ENCODE measurements at places on chromosomes 7 and 10.

- DNase-seq, result peak; percentile 31
Observed at GRCh38 chr10:97553575-97554031, 19.0 kb upstream of the ANKRD2 start.

- DNase-seq, result no peak
Observed at GRCh38 chr10:1737222-1738061, at the start of gene ADARB2. Gene ADARB2 (minus strand): TSS chr10:1737525.

DNA sequence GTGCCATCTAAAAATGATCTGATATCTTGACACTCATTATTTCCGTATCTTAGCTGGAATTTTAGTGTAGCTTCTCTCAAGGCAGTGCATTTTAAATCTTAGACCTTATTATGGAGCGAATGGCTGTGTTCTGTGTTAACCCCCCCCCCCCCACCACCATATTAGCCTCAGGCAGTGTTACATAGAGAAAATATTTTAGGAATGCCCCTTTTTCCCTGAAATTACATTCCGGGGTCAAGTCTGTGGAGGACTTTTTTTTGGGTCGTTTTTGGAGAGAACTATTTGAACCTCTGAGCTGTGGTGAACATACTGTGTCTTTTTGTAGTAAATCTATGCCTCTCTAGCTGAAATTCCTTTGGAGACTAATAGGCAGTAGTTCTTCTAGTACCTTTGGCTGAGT, 3.1 kb downstream of the CCDC126 start:
- DNase-seq, result no peak

- no peak for DNase-seq
Observed at GRCh38 chr7:153887749-153888569, 164.2 kb upstream of the DPP6 start.

- no peak for DNase-seq
Observed at GRCh38 chr10:124593431-124593985, 131.9 kb downstream of the LHPP start.

- no peak for DNase-seq
Observed at GRCh38 chr10:124229989-124230634, 136.7 kb upstream of the CHST15 start.

DNA sequence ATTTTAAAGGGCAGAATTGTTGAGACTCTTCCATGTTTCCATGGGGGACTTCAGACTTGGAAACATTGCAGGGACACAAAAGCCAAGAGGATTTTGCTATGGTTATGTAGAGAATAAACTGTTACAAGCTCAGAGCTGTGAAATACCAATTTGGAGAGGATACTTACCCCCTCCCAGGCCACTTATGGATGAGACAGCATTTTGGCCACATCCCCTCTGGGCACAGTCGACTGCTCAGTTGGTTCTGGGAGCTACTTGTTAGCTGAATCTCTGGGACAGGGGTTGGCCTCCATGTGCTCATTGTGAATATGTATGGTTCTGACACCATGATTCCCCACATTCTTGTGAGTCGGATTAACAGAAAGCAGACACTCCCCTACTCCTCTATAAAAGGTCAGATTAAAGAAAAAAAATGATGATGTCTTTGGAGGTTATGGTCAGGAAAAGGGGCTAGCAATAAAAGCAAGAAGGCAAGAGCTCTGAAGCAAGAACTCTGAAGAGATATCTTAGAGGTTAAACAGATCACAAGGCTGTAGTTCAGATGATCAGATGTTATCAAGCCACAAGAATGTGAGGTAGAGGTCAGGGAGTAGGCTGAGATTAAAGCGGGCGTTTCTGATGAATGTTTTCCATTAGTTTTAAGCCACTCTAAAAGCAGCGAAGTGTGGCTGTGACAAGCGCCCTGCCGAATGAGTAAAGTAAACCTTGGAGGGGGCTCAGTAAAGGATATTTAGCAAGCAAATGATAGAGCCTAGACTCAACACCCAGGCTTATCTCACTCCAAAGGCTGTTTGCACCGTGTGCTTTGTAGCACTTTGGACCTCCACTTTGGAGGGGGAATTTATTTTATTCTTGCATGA, 17.2 kb downstream of the STAMBPL1 start:
- DNase-seq, result no peak

DNA sequence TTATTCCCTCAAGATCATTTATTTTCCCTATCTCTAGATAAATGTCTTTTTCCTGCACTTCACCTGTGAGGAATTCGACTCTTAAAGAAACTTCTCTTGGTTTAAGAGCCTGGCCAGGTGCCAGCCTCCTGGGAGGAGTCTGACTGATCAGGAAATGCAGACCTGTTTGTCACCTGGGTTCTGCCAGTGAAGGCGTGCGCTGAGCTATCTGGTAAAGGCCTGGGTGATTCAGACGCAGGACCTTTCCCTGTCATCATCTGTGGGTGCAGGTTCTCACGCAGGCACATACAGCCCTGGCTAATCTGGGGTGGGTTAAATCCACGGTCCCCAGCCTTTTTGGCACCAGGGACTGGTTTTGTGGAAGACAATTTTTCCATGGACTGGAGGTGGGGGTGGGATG, 65.3 kb upstream of the AQP1 start:
- DNase-seq, result no peak

DNA sequence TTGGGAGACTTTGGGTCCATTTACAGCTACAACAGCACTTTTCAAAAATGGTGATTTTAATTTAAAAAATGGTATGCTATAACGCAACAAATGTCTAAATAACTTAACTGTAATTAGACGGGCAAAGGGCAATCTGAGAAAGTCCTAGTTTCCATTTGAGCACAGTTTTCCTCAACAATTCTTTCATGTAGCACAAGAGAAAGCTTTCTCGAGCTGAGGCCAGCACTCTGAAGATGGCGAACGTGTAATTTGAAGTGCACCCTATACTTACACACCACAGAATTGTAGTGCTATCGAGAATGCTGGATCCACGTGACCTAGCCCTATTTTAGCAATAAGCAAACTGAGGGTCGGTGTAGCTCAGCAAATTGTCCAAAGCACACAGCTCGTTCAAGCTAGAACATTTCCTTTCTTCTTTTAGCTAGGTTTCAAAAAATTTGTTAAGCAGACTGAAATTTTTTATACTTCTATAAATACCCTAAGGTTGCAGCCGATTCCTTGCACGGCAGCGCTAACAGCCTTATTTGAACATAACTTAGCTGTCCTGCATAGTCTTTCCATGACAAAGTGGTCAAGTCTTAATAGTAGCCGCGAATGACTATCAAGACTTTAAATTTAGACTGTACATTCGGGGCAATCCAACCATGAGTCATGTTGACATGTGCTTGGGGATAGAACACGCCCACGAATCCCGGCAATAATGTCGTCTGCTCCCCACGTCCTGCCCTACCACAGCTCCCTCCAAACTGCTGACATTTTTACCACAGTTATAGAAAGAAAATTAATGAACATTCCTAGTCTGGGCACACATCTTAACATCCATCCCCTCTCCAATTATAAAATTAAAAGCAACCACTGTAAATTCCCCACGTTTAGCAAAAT, 10.0 kb downstream of the KLF6 start:
- DNase-seq, result no peak

DNA sequence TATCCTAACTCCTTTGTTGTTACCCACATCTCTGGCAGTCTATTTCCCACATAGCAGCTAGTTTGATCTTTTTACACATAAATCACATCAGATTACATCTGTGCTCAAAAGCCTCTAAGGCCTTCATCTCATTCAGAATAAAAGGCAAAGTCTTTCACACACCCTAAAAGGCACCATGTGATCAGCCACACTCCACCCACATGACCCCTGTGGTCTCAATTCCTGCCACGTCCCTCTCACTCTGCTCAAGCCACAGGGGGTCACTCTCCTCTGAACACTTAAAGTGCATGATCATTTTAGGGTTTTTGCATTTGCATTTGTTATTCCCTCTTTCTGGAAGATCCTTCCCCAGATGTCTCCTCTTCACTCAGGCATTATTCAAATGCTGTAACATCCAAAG, 30.8 kb downstream of the ELAPOR2 start:
- no peak for DNase-seq

GRCh38 chr10:28566458-28567015, 33.6 kb downstream of the WAC start:
- no peak for DNase-seq

DNA sequence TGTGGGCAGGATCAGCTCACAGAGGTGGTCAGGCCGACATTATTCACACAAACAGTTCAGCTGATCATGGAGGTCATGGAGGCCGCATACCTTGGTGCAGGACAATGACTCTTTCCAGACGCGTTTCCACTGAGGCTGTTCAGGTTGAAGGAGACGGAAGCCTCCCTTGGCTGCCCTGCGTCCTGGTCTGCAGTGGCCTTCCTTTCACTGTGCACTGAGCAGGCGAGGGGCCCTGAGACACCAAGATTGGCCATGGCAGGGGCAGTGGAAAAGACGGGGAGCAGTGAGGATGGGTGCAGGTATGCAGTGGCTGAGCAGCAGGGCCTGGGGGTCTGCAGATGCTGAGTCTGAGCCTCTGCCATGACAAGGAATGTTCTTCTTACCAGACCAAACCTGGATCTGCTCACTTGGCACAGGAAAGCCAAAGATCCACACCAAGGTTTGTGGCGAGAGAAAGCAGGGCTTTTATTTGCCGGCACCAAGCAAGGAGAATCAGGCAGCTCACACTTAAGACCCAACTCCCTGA, 263.3 kb downstream of the GLRX3 start:
- DNase-seq, result no peak

- DNase-seq, result no peak
Observed at GRCh38 chr10:13701157-13701919, 114.6 kb downstream of the PRPF18 start.

DNA sequence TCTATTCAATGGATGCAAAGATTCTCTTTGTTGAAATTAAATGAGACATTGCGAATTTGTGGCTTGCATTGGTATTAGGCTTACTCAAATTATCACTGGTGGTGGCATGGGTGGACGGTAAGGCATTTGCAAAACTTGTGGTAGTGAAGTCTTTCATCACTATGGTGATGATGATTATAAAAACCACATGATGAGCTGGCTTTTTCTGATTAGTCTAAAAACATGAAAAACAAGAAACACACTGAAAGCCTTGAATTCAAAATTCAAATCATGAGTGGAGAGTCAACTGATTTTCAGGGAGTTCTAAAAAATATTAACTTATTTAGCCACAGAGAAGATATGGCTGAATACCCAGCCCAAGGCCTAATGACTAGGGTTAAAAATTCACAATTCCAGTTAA, 99.8 kb upstream of the HGF start:
- no peak for DNase-seq

DNA sequence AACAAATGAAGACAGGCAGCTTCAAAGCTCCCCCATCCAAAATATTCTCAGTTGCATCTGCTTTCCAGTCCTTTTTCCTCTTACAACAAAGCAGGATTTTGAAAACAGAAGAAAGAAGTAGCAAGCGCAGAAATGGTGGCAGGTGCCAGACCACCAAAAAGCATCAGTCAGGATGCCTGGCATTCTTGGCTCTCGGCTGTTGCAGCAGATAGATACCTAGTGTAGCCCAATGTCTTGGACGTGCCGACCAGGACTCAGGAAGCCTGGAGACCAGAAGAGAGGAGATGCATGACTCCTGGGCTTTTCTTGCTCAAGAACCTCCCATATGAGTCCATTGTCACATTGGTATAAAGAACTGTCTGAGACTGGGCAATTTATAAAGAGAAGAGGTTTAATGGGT, 115.2 kb downstream of the RAB18 start:
- no peak for DNase-seq

DNA sequence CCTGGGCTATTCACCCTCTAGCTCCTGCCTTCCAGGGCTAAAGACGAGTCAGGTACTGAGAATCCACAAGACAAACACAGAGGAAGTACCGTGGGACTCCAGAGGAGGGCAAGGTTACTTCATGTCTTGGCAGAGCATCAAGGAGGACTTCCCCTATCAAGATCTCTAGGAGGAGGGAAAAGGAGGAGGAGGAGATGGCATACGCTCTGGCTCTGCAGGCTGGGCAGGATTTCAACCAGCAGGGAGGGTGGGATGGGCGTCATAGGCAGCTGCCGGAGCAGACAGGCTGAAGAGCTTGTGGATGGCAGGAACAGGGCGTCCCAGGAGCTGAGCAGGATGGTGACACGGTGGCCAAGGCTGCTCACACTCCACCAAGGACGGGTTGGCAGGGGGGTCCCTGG, 21.3 kb downstream of the MDH2 start:
- no peak for DNase-seq

- no peak for DNase-seq
Observed at GRCh38 chr7:153858355-153858754, 193.8 kb upstream of the DPP6 start.

GRCh38 chr7:151767557-151767956, 109.4 kb downstream of the PRKAG2 start:
- no peak for DNase-seq

- no peak for DNase-seq
Observed at GRCh38 chr7:121440857-121441503, 44.9 kb upstream of the FAM3C start.

DNA sequence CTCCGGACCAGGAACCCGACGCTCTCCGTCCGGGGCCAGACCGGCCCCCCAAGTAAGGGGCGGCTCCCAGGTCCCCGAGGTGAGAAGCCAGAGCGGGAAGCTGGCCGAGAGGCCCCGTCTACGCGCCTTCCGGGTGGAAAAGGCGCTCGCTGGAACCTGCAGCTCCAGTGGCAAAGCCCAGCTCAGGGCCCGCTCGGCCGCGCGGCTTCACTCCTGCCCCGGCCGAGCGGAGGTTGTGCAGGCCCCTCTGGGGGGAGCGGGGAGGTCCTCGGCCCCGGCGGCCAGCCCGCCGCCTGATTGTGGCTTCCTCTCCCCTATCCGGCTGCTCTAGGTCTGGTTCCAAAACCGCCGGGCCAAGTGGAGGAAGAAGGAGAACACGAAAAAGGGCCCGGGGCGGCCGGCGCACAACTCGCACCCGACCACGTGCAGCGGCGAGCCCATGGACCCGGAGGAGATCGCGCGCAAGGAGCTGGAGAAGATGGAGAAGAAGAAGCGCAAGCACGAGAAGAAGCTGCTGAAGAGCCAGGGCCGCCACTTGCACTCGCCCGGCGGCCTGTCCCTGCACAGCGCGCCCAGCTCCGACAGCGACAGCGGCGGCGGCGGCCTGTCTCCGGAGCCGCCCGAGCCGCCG, 2.9 kb downstream of the UNCX start:
- no peak for DNase-seq

- DNase-seq, result no peak
Observed at GRCh38 chr7:91514591-91514990, 250.4 kb downstream of the FZD1 start.

- no peak for DNase-seq
Observed at GRCh38 chr10:78516236-78516635, 482.6 kb downstream of the RPS24 start.

GRCh38 chr7:70833726-70834125, 298.2 kb upstream of the GALNT17 start:
- no peak for DNase-seq

GRCh38 chr10:79137826-79138225, 69.1 kb downstream of the ZMIZ1 start:
- DNase-seq, result no peak

DNA sequence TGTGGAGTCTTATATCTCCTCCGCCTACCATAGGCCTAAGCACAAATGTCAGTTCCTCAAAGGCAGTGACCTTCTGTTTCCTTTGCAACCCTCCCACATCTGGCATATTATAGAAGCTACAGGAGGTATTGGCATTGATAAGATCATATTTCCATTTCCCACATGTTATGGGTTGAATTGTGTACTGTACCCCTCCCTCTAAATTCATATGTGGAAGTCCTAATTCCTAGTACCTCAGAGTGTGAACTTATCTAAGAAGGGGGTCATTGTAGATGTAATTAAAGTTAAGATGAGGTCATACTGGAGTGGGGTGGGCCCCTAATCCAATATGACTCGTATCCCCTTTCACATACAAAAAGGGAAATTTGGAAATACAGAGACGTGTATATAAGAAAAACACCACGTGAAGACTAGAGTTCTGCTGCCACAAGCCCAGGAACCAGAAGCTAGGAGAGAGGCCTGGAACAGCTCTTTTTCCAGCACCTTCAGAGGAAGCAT, 6.1 kb upstream of the LAMB4 start:
- no peak for DNase-seq
